Activated CD4-positive, CD25-positive, alpha-beta regulatory T cell (primary cell): ENCODE measurements at places on chromosomes 12 and 14.
A peak's percentile ranks its signal among the peaks of the same experiment; 100 is the strongest.

GRCh38 chr12:65961190-65962035 lies 137.1 kb downstream of the HMGA2 start:
- DNase-seq: no peak

DNA sequence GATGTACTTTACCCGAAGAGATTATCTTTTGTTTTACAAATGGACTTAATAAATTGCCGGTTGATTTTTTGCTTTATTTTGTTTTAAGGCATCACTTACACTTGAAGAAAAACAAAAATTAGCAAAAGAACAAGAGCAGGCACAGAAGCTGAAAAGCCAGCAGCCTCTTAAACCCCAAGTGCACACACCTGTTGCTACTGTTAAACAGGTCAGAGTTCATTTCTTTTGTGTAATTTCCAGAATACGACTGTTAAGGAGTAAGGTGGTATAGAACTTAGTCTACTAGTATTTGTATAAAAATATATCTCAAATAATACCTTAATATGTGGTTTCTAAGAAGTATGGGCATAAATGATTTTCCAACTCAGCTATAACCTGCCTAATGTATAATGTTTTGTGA lies 19.6 kb upstream of the SLC17A8 start:
- DNase-seq: no peak

DNA sequence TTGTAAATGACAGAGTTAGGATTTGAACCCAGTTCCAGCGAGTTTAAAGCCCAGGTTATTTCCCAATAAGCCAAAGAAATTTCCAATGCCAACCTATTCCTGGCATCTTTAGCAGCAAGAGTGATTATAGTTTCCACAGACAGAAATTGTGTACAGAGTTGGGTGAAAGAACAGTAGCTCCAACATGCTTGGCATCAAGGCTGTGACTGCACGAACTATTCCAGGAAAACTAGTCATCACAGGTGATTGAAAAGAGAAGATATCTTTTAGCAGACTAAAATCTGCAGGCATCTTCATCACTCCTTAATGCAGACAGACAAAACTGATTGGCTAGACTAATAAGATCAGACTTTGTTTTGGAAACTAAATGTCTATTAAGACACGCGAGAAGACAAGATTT lies 262.7 kb upstream of the PLEKHG7 start:
- DNase-seq: no peak

DNA sequence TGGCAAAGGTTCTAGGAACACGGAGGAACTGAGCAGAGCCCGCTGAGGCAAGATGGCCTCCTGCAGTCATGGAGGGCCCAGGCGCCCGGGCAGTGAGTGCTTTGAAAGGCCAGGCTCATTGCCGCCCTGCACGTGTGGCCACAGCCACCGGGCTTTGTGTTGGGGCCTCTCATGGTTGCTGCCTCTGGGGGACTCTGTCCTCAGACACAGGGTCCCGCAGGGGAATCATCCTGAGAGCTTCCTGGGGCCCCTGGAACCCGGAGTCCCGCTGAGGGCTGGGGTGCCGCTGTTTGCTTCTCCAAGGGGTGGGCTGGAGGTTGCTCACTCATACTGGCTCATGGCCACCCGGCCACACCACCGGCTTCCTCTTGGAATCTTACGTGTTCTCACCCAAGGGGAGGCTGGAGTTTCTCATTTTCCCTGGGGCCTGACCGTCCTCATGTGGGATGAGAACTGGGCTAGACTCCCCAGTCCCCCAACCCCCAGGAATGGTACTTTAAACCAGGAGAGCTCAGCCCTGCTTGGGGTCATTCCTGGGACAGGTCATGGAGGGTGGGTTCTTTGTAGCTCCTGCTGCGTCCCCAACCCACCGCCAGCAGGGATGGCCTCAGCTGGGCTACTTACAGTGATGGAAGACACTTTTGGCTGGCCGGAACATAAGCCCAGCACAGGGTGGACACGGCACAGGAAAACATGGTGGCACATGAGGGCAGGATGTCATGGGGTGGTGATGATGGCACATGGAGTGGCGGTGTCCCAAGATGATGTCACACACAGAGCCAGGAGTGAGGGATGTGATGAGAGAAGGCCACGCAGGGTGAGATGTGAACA lies 21.1 kb upstream of the LRTM2 start:
- no peak for DNase-seq

DNA sequence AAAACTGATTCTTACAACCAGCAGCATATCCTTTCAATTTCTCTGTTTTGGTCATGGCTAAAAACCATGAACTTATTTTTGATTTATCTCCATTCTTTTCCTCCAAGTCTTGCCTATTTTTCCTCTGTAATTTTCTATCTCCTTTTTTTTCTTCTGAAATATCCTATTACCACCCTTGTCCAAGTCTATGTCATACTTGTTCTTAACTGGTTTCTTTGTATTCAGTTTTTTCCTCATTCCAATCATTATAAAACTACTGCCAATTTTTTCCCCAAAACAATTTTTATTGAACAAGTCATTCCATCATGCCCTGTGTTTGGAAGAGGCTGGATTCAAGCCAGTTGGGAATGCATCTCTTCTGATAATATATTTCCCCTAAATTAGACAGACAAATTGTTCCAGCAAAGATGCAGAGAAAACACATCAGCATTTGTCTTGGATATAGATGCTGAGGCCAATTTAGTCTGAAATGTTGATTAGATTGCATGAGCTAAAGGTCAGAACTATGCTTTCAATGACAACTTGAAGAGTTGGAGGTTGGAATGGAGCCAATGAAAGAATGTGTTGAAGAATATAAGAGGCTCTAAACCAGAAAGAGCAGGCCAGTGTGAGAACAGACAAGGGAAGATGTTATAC lies 30.7 kb downstream of the OTOGL start:
- no peak for DNase-seq

DNA sequence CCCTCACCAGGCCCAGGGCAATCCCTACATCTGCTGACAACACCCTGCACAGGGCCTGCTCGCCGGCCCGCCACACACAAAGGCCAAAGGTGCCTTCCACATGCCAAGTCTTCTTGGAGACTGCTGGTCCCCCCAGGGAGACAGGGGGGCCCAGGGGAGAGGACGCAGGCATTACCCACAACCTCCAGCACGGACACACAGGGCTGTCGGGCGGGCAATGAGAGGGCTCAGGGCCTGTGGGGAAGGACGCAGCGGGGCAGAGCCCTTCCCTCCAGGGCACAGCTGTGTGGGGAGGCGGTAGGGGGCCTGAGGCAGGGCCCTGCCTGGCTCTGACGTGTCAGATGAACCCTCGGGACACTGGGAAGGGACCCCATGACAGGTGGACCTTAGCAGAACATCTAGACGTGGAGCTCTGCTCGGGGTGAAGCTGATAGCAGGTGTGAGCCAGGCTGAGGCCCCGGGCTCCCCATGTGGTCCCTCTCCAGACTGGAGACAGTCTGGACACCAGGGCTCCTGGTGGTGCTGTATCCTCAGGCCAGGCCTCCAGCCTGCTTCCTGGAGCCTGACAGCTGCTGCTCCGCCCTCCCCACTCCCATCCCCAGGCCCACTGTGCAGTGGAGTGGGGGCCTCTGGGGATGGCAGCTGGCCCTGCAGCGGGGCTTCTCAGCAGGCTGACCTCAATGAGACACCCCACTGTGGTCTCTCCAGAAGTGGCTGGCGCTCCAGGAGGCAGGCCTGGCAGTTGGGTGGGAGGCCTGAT lies 31.6 kb upstream of the NUDT14 start:
- DNase-seq: no peak

- DNase-seq: no peak
These were observed 625 bp downstream of the ANGEL1 start for GRCh38 chr14:76812093-76812421.

DNA sequence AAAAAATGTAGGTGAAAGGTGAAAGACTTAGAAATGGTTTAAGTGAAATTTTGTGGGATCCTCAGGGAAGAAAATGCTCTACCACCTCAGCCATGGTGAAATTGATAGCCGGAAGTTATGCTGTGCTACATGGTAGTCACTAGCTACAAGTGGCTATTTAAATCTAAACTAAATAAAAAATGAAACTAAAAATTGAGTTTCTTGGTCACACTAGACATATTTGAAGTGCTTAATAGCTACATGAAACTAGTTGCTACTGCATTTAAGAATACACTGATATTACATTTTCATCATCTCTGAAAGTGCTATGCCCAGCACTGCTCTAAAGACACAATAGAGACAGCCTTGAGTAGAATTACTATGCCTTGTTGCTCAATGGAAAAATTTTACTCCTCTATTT lies 10.3 kb upstream of the SLCO1B3 start:
- no peak for DNase-seq

- no peak for DNase-seq
These were observed 1.1 kb upstream of the SUSD6 start for GRCh38 chr14:69610020-69610873.

- no peak for DNase-seq
These were observed 43.0 kb upstream of the GSG1 start for GRCh38 chr12:13146336-13146938.

DNA sequence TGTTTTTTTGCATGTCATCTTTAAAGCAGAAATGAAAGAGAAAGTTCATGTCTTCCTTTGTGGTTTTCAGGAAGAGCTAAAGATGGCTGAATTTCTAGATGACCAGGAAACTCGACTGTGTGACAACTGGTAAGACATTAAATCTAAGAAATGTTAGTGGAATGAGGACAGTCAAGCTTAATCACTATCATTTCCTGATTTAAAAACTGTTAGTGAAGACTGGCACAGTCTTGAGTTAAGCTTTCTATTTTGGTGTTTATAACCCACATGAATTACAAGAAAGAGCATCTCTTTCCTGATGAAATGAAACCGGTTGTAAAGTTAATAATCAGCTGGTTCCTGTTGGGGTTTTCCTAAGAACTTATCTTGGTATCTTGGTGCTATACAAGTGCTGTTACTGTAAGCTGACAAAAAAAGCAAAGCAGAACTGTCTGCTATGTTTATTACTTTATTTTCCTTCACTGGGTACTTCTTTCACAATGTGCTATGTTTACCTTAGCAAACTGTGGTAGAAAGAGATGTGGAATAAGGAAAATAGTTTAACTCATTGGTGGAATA lies 5.2 kb downstream of the TRAFD1 start:
- DNase-seq: no peak

DNA sequence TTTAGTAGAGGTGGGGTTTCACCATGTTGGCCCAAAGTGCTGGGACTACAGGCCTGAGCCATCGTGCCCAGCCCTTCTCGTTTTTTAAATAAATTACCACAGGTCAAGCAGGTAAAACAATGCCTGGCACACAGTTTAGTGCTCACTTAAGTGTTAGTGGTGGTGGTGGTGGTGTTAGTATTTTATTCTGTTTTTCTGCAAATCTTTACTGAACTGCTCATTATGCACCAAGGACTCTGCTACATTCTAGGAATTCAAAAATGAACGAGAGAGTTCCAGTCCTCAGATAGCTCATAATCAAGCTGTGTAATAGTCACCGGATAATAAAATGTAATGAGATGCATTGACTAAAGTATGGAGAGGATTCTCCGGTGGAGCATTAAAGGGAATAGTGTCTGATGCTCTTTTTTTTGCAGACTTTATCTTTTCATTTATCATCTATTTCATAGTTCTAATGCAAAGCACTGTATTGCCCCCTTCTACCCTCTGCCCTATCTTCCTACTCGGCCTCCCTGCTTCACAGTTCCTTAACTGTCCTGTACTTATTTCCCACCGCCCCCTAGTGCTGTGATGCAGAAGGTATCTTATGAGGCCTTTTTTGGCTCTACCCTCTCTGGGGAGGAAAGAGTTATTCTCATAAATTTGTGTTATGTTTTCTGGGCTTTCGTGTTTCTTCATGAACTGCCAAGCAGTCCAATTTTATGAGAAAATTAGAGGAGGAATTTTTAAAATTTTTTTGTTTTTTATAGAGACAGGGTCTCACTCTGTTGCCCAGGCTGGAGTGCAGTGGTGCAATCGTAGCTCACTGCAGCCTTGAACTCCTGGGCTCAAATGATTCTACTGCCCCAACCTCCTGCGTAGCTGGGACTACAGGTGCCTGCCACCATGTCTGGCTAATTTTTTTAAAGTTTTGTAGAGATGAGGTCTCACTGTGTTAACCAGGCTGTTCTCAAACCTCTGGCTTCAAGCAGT lies 1.0 kb downstream of the ITFG2 start:
- DNase-seq: no peak

DNA sequence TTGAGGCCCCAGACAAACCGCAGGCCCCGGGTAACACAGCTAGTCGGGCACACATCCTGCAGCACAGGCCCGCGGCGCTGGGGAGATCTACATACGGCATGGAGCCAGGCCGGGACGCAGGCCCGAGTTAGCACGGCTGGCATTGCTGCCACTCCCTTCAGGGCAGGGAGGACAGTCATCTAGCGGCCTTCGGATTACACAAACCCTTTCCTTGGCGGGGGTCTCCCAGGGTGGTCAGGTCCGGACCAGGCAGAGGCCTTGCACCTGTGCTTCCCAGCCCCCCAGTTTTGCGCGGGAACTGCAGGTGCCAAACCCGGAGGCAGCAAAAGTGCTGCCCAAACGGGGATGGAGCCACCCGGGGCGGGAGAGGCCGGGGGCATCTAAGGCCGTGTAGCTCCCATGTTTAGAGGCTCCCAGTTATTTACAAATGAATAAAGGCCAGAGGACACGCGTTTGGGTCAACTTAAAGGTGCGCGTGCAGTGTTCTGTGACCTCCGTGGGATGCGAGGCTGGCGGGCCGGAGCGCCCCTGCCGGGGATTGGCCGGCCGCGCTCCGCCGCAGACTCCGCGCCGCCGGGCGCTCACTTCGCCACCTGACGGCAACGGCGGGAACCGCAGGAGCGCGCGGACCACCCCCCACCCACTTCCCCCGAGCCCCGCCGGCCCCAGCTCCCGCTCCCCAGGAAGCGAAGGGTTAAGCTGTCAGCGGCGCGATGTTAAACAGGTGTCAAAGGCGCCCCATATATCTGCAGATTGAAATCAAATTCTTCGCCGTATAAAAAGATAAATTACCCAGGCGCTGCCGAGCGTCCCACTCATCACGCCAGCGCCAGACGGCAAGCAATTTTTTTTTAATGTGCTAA lies 18.1 kb downstream of the VSX2 start:
- peak; percentile 49 for DNase-seq

GRCh38 chr12:24229031-24229700 lies 279.7 kb upstream of the SOX5 start:
- DNase-seq: no peak

DNA sequence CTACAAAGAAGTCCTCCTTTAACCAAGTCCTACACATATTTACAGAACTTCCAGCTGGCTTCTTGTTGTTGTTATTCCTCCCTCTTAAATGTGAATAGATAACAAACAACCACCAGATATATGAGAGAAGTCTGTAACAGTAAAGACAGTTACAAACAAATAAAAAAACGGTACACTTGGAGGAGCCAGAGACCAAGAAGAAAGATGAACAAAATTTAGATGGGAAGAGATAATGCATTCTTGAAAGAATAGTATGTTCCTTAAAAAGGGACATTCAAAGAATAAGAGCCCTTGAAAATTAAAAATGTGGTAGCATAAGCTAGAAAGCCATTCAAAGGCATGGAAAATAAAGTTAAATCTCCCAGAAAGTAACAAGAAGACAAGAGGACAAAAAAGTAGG lies 25.9 kb downstream of the SLCO1A2 start:
- no peak for DNase-seq
